ENCODE measurements at places on chromosomes 12 and 14. TPM values are rescaled to one million over a fixed set of nuclear protein-coding genes. Genes with fewer than 3 reads are reported as not detected.
A peak's percentile ranks its signal among the peaks of the same experiment; 100 is the strongest.

GRCh38 chr14:38469156-38469555 lies 213.3 kb upstream of the CLEC14A start:
- DNase-seq: no peak

DNA sequence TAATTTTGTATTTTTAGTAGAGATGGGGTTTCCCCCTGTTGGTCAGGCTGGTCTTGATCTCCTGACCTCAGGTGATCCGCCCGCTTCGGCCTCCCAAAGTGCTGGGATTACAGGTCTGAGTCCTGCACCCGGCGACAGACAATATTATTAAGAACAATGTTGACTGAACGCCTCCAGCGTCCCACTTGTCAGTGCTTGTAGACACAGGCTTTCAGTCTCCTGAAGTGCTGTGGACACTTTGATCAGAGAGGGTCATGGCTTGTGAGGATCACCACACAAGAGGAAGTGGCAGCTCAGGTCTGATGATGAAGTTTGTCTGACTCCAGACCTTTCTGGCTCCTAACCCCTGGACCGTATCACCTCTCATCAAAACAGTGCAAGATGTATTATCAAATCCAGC lies 114.6 kb downstream of the CHST11 start:
- DNase-seq: peak; percentile 76

The RFX4 gene
- not detected for total RNA-seq

- peak; percentile 25 for DNase-seq
These were observed 267.6 kb upstream of the OR4E1 start for GRCh38 chr14:21940887-21941856.

DNA sequence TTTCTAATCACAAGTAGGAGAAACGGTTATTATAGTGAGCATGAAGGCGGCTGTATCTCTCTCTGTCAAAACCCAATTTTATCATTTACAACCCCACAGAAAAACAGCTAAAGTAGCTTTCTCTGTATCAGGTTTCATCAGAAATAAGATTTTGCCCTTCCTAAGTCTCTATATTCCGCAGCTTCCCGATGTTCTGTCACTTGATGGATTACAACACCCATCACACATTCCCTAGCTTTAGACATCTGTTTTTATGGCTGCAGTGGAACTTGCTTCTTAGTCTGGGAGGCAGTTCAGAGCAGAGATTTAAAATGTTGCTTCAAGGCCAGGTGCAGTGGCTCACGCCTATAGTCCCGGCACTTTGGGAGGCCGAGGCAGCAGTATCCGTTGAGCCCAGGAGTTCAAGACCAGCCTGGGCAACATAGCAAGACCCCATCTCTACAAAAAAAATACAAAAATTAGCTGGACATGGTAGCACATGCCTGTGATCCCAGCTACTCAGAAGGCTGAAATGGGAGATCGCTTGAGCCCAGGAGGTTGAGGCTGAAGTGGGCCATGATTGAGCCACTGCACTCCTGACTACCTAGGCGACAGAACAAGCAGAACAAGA lies 27.6 kb upstream of the FOXN3 start:
- no peak for DNase-seq

- no peak for DNase-seq
These were observed 98.8 kb downstream of the TMEM132C start for GRCh38 chr12:128365651-128366231.

The OR6C70 gene
- not detected for total RNA-seq

The NRIP2 gene
- not detected for total RNA-seq

The GARIN6 gene
- not detected for total RNA-seq

- DNase-seq: no peak
These were observed 471.9 kb downstream of the RPS29 start for GRCh38 chr14:49114161-49114893.

The PELI2 gene
- 18.9 TPM for total RNA-seq

- DNase-seq: no peak
These were observed 56.2 kb downstream of the TTC7B start for GRCh38 chr14:90760078-90760444.

Data from B cell (primary cell).